Aorta (tissue), 5 donors: ENCODE measurements at places on chromosomes 5 and 9.

GRCh38 chr5:7348168-7348854 is 47.6 kb upstream of the ADCY2 start:
- no peak for DNase-seq

DNA sequence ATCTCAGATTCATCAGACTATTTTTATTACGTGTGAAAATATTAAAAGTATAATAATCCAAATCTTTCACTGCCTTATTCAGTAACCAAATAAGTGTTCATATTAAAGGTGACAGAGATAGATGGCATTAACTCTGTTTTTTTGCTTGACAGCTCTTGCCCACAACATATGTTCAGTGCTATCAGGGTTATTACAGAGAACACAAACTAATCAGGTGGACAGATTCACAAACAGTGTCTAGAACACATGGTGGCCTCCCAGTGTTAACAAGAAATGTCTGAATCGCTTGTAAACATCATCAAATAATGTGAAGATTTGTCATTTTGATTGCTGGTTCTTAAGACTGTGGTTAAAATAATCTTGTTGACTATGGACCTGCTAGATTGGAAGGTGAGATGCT is 609.1 kb upstream of the GRAMD2B start:
- DNase-seq, result no peak

DNA sequence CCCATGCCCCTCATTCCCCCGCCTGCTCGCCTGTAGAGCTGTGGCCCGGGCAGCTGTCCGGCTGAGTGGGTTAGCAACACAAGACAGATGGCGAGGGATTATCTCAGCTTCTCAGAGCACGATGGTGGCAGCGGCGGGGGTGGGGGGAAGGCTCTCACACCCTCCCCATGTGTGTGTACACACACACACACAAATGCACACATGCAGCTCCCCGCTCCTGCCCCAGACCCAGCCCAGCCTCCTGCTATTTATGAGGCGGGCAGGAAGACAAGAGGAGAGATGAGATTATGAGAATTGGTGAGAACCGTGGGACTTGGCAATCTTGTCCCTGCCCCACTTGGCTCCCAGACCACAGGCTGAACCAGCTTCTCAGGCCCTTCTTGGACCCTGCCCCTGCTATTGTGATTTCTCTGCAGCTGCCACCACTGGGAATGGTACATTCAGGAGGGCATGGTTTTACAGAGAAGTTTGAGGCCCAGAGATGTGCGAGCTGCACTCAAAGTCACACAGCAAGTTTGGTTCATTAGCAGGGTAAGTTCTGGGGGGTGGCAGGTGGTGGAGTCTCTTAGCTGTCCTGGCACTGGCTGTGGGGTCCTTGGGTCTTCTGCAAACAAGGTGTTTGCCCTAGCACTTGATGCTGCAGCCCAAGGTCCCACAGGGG is 51.0 kb upstream of the PSD2 start:
- no peak for DNase-seq

DNA sequence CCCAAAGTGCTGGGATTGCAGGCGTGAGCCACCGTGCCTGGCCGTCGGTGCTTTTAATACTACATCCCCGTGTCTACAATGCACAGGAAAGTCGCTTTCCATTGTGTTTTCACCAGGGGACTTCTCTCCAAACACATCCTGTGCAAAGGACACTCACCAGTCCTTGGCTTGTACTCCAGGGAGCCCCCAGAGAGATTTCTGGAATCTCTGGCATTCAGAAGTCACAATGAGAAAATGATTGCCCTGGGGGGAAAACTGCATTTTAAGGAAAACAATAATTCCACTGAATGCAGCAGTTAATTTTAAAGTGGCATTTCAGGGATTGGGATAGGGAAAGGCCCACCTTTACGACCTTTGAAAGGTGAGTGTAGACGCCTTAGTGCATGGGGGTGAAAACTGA is 112.0 kb downstream of the ADAMTS16 start:
- no peak for DNase-seq

DNA sequence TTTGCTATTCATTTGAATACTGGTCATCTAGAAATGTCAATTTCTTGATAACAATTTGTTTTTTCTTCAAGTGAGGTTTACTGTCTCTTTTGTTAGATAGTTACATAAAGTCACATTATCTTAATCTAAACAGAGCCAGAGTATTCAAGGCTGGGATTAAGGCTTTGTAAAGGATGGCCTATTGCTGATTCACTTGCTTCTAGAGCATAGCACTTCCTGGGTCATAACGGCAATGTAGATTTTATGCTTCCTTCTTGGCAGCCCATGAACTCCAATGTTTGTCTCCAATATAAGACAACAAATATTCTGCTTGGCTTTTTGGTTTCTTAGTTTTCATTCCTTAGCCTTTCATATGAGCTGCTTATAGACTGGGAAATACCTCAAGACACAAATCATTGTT is 2007.9 kb upstream of the CDH6 start:
- DNase-seq, result no peak

DNA sequence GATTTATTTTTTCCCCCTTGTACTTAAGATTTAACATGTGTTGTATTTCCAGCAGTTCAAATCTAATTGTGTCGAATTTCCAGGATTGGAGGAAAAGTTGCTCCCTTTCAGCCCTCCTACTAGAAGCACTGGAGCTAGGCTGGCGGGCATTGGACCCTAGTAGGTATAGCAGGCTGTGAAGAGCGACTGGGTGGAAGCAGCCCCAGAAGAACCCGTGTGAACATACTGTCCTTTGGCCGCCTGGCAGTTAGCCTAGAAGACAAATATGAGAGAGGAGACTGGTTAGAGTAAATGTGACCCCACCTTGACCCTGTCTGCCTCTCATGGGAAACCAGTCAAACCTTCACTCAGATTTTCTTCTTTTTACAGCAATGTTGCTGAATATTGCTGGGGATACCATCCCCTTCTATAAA is 13.9 kb downstream of the ALDOB start:
- DNase-seq, result no peak

DNA sequence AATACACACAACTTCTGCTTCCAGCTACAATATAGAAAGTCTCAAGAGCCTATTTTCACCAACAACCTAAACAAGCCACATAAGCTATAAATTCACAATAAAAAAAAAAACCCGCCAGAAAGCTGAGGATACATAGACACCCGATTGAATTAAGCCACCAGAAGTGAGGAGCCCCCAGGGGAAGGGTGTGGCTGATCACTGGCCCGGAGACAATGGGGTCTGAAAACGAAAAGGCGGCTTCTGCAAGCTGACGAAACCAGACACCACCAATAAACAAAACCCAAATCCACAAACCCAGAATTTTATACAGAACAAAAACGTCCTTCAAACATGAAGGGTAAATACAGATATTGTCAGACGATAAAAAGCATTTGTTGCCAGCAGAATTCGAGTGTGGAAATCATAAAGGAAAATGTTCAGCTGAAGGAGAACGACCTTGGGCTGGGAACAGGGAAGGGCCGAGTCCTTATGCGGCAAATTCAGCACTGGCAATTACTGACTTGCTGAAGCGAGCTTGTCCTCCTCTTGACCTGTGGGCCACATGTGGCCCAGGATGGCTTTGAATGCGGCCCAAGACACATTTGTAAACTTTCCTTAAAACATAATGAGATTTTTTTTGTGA is 39.6 kb upstream of the CEP72 start:
- DNase-seq, result no peak

- DNase-seq, result peak; percentile 71
These were observed 8.1 kb downstream of the NDST1 start for GRCh38 chr5:150516011-150516410.

- no peak for DNase-seq
These were observed 383.5 kb downstream of the GLIS3 start for GRCh38 chr9:3916411-3916810.

- no peak for DNase-seq
These were observed 41.6 kb downstream of the TSTD2 start for GRCh38 chr9:97591535-97591934.

DNA sequence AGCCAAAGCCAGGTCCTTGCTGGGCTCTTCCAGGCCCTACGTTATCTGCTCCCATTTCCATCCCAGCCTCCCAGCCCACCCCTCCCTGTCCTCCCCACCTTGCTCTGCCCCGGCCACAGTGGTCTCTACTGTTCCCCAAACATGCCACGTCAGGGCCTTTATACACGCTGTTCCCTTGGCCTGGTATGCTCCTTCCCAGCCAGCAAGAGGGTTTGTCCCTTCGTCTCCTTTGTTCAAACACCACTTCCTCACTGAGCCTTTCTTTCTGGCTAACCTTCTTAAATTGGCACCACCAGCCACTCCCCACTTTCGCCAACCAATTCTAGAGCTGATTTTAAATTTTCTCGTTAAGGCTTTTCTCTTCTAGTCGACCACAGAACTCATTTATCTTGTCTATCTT is 9.8 kb downstream of the SH2D3C start:
- DNase-seq, result no peak

- no peak for DNase-seq
These were observed 104.0 kb upstream of the BOD1 start for GRCh38 chr5:173720286-173720952.

- DNase-seq, result no peak
These were observed 176.3 kb upstream of the OTULINL start for GRCh38 chr5:14405267-14405666.

DNA sequence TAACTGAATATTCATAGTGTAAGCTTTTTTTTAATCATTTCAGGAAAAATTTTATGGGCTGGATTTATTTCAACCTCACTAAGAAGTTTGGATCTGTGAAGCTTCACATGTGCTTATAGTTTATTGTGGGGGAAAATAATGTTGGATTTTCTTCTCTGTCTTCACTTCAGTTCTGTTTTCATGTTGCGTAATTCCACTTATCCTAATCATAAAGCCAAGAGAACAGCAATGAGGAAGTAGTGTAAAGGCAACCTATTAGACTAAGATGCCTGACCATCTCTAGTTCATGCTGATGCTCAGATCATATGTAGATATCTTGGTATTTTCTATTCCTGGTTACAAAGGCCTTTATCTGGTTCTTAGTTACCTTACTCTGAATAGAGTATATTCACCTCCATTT is 50.0 kb downstream of the CD180 start:
- DNase-seq, result no peak

DNA sequence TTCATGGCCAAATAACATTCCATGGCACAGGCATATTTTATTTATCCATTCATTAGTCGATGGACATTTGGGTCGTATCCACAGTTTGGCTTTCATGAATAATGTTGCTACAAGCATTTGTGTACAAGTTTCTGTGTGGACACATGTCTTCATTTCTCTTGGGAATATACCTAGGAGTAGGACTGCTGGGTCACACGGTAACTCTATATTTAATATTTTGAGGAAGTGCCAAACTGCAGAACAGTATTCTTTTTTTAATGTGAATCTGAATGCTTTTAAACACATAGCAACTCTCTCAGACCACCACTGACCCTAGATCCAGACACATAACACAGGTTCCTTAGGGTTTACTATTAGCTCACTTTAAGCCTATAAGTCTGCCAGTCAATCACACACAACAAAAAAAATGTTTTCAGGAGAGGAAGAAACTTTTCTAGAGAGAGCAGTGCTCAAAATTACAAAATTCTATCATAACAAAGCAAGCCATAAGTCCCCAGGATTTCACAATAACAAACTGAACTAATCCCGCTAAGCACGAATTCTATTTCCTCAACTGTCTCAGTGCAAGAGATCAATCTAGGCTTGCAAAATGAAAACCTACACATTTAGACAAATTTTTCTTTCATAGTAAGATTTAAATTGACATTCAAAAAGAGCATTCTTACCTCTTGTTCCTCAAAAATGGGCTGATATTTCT is 41.8 kb upstream of the GABBR2 start:
- DNase-seq, result no peak

DNA sequence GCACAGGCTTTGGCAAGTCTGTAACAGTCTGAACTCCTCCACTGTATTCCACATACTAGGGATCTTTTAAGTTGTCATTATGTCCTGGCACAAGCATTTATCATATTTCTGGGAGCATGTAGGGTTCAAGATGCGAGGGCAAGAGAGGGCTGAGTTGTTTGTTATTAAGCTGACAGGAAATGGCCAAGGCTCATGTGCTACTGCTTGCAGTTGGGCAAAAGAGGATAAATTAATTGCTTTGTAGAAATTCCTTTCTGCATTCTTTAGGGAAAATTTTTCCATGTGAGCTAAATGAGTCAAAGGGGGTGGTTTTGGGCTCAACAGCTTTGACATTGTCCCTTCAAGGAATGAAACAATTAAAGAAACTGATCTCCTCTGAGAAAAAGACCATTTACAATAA is 35.4 kb downstream of the DOCK8 start:
- no peak for DNase-seq

DNA sequence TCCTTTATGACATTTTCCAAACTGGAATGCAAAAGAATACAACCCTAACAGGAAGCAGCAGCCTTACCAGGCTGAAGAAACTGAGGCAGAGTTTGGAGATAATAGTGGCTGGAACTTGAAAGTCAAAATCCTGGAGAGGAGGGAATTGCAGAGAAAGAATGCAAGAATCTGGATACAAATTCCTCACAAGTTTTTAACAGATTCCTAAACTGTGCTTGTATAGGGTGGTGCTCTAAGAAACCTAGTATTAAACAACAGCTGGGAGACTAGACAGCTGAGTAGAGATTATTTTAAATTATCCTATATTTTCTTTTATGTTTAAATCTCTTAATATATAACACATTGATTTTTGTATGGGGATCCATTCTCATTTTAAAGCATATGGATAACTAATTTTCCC is 30.7 kb downstream of the INVS start:
- DNase-seq, result no peak

DNA sequence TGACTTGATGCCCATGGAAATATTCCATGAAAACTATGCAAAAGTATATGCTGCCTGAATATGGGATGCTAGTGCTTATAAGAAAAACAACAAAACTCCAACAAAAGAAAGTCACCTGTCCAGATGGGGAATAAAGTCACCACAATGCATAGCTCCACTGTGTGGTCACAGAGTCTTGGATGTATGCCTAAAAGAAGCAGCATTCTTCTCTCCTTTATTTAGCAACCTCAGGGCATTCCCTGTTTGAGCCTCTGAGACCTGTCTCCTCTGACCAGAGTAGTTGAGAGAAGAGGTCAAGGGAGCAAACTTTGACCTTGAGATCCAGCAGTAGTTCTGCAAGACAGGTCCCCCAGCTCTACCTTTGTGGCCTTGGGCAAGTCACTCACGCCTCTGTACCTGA is 287.5 kb downstream of the MED10 start:
- DNase-seq, result no peak
